ENCODE measurements at places on chromosomes 7 and 10.

DNA sequence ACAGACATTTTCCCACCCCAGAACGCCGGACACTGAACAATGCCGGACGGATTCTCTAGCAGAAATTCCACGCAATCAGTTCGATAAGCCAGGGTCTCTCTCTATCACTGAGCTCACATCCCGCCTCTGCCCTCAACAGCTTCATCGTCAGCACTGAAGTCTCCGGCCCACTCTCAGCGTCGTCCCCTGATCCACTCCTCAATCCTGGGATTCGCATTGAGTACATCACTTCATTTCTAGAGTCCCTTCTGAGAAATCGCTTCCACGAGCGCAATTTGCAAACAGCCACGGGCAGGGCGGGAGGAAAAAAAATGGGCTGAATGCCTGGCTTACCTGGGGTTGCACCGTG, 365 bp downstream of the YME1L1 start:
- DNase-seq, result no peak

GRCh38 chr7:47504551-47505311, 77.2 kb downstream of the TNS3 start:
- no peak for DNase-seq

DNA sequence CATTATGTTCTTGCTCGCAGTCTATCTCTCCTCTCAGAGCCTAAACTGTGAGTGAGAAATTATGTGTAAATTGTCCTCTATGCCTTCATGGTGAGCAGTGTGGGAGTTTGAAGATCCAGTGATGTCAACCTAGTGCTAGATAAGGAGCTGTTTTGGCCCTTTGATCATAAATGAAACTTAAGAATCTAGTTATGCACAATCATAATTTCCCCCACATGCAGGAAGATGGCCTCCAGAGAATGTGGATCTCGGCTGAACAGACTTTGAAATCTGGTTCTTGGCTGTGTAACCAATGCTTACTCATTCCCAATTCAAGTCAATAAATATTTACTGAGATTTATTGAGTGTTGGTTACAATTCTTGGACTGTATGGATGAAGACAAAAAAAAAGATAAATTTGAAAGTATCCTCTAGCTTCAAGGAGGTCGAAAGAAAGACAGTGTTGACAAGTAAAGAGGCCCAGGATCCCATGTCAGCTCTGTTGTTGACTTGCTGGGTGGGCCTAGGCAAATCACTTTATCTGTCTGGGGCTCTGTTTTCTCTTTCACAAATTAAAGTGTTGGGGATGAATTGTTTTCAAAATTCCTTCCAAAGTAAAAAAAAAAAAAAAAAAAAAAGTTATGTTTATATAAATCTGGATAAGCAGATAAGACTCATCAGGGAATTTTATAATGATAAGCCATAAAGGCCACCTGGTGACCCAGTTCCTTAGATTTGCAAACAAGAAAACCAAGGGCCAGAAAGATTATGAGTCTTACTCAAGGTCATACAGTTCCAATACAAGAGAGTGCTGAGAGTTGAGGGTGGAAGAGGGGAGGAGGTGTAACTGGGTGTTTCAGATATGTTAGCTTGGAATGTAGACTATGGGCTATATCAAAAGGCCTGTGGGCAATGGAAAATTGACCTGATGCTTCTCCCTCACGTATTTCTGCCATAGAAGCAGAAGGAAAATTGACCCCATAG, 969.9 kb downstream of the KCNMA1 start:
- no peak for DNase-seq

DNA sequence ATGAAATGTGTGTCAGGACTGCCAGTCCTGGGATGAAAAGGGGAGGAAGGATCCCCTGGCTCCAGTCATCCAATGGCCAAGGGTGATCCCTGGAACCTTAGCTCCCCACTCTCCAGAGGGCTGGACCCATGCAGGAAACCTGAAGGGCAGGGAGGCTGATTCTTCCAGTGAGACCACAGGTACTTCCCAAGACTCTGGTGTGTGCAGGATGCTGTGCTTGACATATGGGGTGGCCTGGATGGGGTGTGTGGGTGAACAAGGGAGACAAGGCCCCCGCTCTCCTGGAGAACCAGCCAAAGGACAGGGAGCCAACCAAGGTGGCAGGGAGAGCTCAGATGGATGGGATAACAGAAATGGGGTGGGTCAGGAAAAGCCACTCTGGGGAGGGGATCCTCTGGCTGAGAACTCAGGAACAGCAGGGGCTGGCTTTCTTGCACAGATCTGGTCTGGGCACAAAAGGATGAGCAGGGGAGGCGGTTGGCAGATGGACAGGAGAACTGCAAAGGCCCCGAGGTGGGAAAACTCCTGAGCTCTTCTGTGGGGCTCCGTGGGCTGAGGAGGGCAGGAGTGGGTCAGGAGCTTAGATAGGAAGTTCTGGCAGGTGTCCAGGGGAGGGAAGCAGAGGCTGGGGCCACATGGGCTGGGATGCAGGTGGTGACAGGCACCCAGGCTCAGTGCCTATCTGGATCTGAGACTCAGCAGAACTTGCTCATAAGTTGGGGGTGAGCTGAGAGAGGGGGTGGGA, 100.6 kb downstream of the ARHGAP22 start:
- DNase-seq, result no peak

- DNase-seq, result no peak
Observed at GRCh38 chr10:18364987-18365775, 225.0 kb downstream of the CACNB2 start.

GRCh38 chr7:82036146-82036886, 266.5 kb upstream of the HGF start:
- no peak for DNase-seq

- peak; percentile 5 for DNase-seq
Observed at GRCh38 chr7:83976302-83976701, 218.3 kb downstream of the SEMA3A start.

DNA sequence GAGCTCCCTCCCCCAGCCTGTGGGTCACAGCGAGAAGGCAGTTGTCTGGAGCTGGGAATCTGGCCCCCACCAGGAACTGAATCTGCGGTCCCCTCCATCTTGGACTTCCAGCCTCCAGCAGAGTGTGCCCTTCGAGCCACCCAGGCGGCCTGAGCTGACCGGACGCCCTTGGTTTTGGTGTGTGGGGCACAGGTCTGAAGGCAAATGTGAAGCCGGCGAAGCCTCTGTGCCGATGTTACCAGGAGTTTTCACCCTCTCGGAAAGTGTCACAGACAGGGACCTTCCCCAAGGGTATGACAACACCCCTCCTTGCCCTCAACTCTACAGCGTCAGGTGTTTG, 109.1 kb downstream of the DNAJB6 start:
- DNase-seq, result no peak

GRCh38 chr7:117262546-117262945, 60.3 kb downstream of the WNT2 start:
- no peak for DNase-seq

GRCh38 chr10:92239600-92240288, 51.1 kb downstream of the CPEB3 start:
- peak; percentile 72 for DNase-seq

GRCh38 chr10:57968328-57969016, 299.2 kb downstream of the IPMK start:
- no peak for DNase-seq

- DNase-seq, result no peak
Observed at GRCh38 chr10:30819341-30820181, 190.0 kb upstream of the LYZL2 start.

GRCh38 chr7:134375206-134375605, 58.5 kb upstream of the SLC35B4 start:
- no peak for DNase-seq

DNA sequence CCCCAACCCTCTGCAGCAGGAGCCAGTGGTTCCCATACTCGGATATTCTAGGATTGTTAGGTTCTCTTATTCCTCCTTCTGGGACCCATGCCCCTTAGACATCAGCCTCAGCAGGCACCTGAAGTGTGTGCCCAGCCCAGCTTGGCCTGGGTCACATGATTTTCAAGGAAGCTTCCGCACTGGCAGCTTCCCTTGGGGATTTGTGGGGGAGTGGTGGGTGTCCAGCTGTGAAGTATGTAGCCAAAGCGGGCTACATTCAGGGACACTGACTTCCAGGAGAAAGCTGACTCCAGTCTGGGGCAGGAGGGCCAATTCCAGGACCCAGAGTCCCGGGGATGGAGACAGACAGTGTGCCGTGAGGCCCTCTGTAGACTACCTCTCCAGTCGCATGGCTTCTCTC, 1.3 kb downstream of the LDB1 start:
- no peak for DNase-seq

DNA sequence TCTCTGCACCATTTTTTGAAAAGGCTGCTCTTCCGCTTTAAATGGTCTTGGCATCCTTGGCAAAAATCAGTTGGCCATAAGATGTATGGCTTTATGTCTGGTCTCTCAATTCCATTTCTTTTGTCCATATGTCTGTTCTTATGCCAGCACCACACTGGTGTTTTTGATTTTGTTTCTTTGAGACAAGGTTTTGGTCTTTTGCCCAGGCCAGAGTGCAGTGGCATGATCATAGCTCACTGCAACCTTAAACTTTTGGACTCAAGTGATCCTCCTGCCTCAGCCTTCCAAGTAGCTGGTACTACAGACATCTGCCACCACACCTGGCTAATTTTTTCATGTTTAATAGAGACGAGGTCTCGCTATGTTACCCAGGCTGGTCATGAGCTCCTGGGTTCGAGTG, 48.5 kb downstream of the ANLN start:
- no peak for DNase-seq

- no peak for DNase-seq
Observed at GRCh38 chr7:135662123-135662372, 266 bp upstream of the STMP1 start.

- DNase-seq, result no peak
Observed at GRCh38 chr7:36911788-36912187, 187.5 kb upstream of the AOAH start.

GRCh38 chr7:37923996-37924395, 3.6 kb downstream of the EPDR1 start:
- DNase-seq, result no peak

- DNase-seq, result no peak
Observed at GRCh38 chr7:26680587-26680986, 183.8 kb downstream of the SKAP2 start.

DNA sequence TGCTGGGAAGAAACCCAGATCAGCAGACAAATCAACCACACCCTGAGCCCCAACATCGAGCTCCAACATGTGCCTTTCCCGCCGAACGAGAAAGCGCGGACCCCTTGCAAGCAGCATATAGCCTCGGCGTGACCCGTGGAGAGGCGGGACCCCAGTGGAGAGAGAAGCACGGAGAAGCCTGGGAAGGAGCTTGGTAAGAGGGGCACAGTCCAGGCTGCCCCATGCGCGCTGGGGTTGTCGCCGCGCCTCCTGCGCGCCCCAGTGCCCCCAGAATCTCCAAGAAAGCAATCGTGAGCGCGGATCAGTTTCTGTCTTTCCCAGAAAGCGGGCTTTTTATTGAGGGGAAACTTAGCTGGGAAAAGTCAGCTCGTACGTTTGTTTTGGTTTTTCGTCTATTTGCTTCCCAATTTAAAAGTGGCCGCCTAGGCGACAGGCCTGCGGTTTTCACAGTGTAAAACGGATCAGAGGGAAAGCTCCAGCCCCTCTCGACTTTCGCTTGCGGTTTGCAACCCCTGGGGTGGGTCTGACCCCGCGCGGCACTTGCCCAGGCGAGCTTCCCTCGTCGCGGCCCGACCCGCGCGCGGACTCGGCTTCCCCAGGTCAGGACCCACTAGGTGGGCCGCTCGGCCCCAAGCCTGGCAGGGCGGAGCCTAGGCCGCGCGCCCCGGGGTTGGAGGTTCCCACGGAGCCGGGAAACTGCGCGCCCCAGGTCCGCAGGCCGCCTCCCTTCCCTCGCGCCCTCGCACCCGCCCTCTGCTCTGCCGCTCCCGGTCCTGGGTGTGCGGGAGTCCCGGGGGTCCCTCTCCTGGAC, 31.1 kb downstream of the SKIDA1 start:
- DNase-seq, result peak; percentile 53

DNA sequence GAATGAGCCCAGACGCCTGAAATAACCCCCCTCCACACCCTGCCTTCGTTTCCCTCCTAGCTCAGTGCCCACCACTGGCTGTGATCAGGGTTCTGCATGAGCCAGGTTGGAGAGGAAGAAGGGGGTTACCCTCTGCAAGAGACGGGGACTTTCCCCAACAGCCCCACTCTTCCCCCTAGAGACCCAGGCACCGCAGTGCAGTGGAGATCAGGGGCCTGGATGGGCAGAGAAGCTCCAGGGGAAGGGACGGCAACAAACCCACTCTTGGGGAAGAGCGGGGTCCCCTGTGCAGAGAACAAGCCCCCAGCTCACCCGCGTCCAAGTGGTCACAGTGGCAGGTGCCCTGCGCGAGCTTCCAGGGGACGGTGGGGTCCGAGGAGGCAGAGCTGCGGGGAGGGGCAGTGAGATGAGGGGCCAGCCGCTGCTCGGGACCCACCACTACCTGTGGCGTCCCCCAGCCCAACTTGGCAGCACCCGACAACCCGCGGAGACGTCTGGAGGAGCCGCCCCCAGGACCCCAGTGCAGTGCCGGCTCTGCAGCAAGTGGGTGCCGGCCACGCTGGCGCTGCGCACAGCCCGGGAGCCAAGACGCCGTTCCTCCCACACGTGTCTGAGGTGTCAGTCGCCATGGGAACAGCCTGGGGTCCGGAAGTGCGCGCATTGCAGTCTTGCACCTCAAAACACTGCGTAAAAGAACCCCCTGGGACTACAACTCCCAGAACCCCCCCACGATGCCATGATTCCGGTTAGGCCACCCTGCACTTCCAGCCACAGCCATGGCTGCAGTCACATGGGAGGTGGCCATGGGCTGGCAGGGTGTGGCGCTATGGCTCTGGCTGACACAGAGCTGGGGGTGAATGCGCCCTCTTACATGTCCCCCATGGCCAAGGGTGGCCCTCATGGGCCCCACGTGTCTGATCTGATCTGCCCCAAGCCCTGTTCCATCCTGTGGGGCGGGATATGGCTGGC, 45.8 kb upstream of the WIPI2 start:
- DNase-seq, result peak; percentile 24

DNA sequence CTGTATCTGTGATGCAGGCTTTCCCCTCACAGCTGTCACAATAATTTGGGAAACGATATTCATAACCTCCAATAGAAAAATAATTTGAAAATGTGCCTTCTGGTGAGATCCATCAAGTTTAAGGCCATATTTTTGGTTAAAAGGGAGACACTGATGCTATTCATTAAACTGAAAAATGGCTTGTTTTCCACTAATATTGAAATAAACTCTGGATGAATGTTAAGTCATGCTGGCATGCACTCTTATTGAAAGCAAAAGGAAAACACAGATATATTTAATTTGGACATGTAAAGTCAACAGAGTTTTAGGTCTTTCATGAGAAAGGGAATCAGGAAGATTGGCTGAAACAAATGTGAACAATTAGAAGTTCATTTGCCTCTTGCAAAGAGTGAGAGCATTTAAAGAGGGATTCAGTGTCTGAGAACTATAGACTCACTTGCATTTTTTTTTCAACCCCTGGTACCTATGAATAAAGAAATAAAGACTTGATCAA, 879.2 kb downstream of the LRMDA start:
- DNase-seq, result no peak

DNA sequence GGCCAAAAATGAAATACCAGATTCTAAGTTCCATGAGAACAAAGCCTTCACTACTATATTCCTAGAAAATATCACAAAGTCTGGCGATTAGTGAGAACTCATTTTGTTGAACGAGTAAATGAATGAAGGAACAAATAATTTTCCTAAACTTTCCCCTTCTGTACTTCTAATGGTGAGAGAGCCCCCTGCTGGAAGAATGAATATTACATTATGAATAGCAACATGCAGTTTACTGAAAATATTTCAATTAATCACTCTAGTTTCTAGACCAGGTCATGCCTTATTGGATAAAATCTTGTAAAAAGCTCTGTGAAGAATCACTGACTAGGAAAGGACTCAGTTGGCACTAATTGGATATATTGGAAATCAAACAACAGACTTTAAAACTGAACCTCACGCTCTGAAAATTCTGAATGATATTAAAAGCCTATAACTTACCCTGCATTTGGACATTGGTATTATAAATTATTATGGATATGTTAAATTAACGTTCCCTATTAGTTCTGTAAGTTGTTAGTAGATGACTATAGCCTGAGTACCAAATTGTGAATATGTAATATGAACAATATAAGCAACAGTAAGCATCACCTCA, 32.4 kb upstream of the MTPN start:
- DNase-seq, result peak; percentile 23
